Activated CD8-positive, alpha-beta memory T cell treated with anti-CD3 and anti-CD28 coated beads for 4 hours (primary cell): ENCODE measurements at places on chromosomes 3 and 15.

DNA sequence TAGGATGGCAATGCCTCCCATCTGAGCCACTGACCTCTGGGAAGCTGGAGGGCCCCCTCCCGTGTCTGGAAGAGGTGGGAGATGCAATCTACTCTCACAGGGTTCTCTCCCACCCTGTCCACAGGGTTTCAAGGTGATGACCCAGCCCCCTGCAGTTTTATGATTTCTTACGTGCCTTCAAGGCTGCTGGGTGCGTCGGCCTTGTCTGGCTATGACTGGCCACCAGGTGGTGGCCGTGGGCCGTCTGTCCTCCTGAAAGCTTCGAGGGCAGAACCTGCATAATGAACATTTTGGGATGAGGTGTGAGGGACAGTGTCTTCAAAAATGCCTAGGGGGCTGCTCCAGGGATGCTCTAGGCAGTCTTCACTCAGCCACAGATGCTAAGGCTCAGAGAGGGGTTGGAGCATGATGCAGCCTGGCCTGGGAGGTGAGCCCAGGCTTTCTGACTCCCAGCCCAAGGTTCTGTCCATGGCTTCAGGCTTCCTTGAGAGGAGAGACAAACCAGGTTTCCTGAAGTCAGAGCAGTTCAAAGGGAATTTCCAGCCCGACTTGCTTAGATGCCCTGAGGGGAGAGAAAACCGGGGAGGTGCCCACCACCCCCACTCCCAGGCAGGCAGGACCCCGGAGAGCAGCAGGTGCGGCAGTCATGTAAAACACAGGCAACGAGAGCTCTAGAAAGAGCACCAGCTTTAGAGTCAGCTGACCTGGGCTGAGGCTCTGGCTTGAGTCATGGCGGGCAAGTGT lies 18.7 kb downstream of the ISG20 start:
- DNase-seq = no peak

DNA sequence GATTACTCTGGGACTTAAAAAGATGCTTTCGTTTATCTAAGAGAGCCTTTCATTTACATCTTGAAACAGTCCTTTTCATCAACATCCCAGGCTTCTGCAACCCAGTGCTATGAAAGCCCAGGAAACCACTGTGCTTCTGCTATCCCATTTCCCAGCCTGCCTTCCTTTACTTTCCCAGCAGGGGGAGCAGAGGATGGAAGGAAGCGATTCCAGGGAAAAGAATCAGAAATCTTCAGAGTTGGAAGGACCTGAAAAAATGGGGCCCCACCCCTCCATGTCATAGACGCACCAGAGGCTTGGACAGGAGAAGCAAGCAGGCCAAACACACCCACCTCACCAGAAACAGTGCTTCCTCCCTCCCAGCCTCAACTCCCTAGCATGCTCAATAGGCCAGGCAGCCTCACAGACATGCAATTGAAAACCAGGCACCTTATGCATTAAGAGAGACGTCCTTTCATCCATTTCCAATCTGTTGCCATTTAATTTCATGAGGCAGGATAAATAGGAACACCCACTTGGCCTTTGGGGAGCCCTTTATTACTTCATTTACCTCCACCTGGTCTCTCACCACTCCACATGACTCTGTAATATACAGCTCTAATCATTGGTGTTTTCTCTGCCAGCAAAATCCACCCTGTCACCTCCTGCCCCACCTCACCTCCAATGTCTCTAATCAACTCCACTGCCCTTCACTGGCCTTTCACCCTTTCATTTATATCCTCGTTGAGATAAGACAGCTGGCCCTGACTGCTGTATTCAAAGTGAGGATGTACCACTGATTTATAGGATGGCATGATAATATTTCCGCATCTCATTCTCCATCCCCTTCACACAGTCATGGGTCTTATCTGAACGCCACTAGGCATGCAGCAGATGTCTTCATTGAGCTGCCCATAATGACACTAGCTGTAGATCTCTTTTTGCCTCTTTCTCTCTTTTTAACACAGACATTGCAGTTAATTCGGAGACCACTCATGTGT lies 583.9 kb downstream of the NTRK3 start:
- no peak for DNase-seq

- DNase-seq = no peak
Measured at GRCh38 chr15:81215983-81216382, 19.3 kb downstream of the IL16 start.

DNA sequence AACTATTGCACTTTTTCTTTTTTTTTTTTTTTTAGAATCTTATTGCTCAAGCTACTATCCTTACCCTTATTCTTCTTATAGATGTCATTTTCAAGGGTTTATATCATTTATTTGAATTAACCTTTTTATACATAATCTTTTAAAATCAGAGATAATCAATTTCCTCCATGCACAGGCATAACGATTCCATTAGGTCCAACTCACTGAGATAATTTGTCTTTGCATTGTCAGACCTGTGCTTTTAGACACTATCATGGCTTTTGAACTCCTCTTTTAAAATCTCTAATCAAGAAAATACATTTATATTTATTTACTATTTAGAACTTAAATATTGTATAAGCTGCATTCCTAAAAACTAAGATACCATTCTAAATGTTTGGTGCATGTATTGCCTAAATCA lies 1454.9 kb downstream of the ZPLD1 start:
- DNase-seq = no peak

GRCh38 chr3:63519426-63519825 lies 133.0 kb upstream of the SNTN start:
- DNase-seq = no peak

DNA sequence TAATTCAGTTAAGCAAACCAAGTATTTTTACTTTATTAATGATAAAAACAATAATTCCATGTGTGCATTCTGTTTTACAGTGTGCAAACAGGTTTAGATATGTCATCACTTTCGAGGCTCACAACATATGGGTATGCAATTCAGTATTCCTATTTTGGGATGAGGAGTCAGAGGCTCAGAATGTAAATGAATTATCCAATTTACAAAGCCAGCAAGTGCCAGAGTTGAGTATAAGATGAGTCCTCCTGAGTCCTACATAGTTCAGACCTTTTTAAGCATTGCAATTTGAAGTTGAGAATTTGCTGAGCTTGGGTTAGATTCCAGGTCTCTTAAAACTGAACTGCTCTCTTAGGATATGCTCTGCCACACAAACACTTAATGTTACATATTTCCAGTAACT lies 424.2 kb upstream of the ROBO2 start:
- DNase-seq = no peak

DNA sequence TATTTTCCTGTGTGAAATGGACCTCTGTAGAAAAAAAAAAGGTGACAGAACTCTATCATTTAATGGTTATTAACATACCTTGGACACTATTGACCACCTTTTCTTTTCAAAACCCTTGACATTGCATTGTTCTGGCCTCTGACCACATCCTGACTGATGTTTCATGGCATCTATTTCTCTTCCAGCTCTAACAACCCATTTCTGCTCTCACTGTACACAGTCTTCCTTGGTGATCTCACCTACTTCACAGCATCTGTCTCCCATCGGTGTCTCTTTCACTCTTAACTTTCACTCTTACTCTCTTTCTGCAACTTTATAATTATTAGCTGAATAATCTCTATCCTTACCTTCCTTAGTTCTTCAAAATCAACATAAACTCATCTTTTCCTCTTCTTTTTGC lies 217.4 kb upstream of the CD96 start:
- DNase-seq = no peak

- no peak for DNase-seq
Measured at GRCh38 chr3:59069838-59070237, 20.0 kb upstream of the CFAP20DC start.

DNA sequence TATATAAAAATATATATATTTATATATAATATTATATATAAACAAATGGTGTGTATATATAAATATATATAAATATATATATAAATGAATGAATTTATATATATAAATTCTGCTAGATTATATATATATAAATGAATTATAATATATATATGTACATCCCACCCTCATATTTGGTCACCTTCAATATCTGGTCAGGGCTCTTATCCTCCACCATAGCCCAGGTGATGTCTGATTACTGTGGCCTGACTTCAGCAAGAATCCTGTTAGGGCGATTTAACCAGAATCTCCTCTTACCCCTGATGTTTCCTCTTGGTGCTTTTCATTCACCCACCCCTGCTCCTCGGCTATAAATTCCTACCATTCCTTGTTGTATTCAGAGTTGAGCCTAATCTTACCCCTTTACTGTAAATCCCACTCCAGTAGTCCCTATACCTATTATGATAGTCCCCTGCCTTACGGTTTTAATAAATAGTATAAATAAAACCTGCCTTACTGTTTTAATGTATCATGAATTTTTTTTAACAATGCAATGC lies 439.6 kb downstream of the PLOD2 start:
- no peak for DNase-seq

- no peak for DNase-seq
Measured at GRCh38 chr15:101133751-101134261, 118.0 kb downstream of the CHSY1 start.

DNA sequence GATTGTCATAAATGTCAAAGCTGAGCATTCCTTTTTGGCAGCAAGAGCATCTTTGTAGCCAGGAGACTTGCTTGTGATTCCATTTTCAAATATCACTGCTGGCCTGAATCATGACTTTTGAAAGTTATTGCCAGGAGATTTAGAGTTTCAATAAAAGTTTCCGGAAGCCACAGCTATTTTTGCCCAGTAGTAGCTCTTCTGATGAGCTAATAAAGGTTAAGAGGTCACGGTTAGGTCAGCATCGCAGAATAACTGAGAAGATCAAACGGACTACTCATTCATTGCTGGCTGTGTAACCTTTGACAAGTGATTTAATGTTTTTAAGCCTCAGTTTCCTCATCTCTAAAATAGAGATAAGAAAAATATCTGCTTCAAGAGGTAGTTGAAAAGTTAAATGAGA lies 105.1 kb upstream of the ETV5 start:
- no peak for DNase-seq

DNA sequence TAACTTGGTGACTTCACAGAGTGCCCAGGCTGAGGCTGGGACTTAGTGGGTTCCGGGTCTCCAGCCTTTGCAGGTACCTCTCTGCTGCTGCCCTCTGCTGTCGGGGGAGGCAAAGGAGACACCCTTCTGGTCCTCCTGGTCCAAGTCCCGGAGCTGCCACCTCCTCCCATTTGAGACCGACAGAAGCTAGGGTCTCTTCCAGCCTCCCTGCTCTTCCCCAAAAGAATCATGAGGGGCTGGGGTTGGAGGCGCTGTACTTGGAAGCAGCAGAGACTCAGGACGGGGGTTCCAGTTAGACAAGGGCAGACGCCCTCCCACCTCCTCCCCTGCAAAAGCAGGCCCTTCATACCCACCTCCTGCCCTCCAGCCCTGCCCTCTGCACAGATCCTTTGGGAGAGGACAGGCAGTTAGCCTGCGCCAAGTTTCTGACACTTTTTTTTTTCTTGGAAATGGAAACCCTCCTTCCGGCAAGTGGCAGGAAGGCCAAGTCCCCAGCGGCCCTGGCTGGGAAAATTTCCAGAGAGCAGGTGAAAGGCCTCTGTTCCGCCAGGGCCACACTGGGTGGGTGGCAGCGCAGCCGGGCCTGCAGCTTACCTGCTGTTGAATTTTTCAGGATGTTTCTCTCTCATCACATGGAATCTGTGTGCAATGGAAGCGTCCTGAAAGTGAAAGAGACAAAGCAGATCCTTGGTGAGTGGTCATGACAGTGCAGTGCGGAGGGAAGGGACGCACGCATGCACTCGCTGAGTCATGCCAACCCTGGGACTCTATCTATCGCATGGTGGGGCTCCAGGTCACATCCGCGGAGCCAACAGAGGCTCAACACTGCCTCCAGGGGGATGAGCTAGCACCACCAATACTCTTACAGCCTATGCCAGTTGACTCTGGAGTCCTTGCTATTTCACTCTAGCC lies 119.9 kb downstream of the DGKG start:
- no peak for DNase-seq

GRCh38 chr15:44780608-44781007 lies 44.3 kb downstream of the TRIM69 start:
- no peak for DNase-seq

- no peak for DNase-seq
Measured at GRCh38 chr3:190059242-190059590, 61.5 kb downstream of the P3H2 start.

GRCh38 chr15:85782064-85782463 lies 12.7 kb downstream of the KLHL25 start:
- DNase-seq = no peak

GRCh38 chr3:94130690-94131089 lies 67.8 kb downstream of the NSUN3 start:
- DNase-seq = no peak

DNA sequence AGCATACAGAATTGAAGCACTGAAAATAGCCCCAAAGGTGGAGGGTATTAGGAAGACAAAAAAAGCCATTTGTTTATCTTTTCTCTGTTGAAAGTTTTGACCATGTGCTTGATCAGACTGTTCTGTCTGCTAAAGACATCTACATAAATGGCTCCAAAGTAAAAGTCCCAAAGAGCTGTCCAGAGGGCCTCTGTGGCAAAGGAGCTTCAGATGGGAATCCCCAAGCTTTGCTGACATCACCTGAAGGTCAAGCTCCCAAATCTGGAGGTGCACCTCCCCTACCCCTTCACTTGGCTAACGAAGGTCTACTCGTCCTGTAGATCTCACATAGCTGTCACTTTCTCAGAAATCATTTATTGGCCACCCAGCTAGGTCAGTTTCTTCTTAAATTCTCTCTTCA lies 194.6 kb upstream of the SLC2A2 start:
- DNase-seq = no peak

DNA sequence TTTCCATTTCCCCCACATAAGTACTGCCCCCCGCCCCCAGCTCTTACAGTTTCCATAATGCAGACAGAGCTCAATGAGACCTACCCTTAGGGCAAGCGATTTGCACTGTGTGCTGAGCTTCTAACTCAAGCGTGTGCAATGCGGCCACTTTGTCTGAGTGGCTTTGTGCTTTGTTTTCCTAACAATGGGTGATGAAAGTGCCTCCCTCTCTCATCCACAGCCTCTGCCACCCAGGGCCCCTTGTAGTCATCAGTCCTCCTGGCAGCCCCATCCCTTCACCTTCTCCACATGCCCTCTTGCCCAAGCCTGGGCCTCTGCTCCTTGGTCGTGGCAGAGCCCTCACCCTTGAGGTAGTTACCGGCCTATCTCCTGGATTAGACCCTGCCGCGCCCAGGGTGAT lies 17.2 kb downstream of the DAPK2 start:
- no peak for DNase-seq

DNA sequence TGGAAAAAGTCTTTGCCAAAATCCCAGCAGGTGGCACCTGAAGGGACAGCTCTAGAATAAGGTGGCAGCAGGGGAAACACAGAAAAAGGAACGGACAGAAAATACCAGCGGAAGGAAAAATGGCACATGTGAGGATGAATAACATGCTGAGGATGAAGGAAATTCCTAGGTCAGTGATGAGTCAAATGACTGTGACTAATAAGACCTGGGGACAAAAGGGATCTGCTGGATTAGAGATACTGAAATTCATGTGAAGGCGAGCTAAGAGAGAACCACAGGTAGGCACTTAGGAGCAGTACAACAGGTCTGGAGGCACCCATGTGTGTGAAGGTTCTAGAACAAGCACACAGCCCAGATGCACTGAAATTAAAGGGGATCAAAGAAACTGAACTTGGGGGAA lies 482.5 kb downstream of the FOXP1 start:
- no peak for DNase-seq
